ENCODE measurements at places on chromosomes 3 and 15. TPM values are rescaled to one million over a fixed set of nuclear protein-coding genes. Genes with fewer than 3 reads are reported as not detected.

ERC2 gene
- total RNA-seq: 1.4 TPM

SPPL2A gene
- 132 TPM for total RNA-seq

GRCh38 chr3:17557749-17558463, 184.5 kb downstream of the TBC1D5 start:
- DNase-seq: no peak

DNA sequence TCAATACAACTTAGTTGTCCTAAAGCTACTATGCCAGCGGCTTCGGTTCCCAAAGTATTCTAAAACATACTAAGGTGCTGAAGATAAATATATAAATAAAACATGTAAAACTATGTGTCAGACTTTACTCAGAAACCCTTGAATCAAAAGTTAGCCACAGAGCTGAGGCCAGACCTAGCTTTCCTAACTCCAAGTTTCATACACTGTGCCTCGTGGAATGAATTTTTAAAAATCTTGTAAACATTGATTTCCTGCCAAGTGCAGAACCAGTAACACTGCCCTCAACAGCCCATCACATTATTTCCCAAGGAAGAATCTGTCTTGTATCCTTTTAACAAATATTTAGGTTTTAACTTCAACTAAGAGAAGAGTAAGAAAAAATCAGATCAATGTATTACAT, 36.4 kb downstream of the TAMM41 start:
- no peak for DNase-seq

DNA sequence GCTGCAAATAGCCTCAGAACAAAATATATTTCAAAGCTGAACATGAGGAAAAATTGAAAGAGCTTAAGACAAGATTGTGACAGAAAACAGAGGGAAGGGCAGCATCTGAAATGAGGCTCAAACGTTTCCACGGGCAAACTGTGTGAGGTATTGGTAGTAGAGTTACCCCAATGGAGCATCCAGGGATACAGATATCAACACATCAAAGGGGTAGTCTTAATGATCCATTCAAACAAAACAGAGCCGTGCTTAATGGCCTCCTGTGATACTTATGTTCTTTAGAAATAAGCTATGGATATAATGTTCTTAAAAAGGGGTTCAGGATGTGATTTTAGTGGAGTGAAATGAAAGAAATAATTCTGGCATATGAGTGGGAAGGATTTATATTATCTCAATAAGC, 430.3 kb upstream of the PDZRN3 start:
- DNase-seq: no peak

GRCh38 chr3:143433787-143434378, 314.3 kb downstream of the CHST2 start:
- no peak for DNase-seq

GRCh38 chr3:62376454-62376720, 3.0 kb upstream of the FEZF2 start:
- no peak for DNase-seq

- DNase-seq: no peak
Observed at GRCh38 chr3:64956711-64957325, 269.0 kb upstream of the ADAMTS9 start.

DNA sequence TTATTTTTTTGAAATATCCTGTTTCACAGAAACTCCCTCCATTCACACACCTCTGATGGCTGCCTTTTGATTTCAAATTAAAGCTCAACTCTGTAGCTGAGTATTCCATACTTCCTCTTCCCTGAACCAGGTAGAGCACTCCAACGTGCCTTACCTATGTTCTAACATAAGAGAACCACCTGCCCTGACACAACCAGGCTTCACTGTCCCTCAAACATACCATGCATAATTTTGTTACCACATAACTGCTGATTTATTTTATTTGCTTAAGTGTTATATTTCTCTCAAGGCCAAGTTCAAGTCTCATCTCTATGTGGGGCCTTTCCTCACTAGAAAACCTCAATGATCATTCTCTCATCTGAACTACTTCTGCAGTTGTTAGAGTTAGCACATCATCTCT, 209.7 kb downstream of the P3H2 start:
- no peak for DNase-seq

- no peak for DNase-seq
Observed at GRCh38 chr3:62363275-62363674, 10.1 kb downstream of the FEZF2 start.

Data from esophagus muscularis mucosa (tissue), 4 donors.